ENCODE measurements at places on chromosomes 1 and 21.

GRCh38 chr1:17709981-17710380, 45.2 kb upstream of the ACTL8 start:
- DNase-seq: no peak

DNA sequence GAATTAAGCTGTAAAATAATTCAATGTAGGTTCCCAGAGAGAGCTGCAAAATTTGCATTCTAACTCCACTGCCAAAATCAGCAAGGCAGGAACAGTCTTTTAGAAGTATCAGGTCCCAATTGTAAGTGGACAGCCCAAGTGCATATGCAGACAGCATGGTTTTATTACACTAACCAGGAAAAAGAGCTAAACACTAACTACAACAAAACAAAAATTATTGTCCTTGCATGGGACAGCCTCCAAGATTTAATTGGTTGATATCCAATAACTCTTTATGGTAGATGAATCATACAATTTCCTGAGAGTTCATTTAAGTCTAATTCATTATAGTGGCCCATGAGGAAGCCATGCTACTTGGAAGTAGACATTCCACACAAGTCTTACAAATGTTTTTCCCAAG, 154.3 kb upstream of the ZNF648 start:
- no peak for DNase-seq

GRCh38 chr1:117592155-117592554, 13.7 kb upstream of the TENT5C start:
- no peak for DNase-seq

DNA sequence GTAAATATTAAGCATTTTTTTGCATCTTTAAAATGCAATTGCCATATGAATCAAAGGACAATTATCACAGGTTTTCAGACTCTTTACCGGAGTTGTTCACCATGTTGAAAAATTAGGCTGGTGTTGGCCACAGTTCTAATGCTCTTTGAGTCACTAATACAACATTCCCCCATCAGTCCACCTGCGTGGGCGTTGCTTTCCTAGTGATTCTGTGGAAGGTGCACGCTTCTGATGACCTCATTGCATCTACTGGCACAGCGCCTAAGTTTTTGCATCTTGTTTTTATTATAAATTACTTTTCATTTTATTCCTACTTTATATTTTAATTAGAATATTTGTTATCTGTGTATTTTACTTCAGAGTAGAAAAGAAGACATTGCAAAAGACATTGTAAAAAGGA, 4.7 kb upstream of the F5 start:
- DNase-seq: no peak

DNA sequence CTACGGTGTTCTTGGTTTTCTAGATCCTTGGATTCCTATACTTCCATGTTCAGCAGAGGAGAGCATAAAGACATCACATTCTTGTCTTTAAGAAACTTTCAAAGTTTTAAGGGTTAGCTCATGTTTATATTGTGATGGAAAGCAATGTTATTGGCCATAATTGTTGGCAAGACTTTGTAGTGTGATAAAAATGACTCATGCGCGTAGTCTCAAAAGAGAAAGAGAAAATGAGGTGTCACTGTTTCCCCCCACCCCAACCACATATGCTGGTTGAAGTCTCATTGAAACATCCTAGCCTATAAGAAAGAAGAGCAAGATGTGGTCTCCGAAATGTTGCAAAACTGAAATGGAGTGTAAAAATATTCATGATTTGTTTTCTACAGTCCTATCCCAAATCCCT, 348.8 kb downstream of the PTBP2 start:
- DNase-seq: no peak

Measured in esophagus squamous epithelium (tissue), 5 donors.